ENCODE measurements at places on chromosomes 3 and 15.

GRCh38 chr15:47410247-47410646, 307.1 kb upstream of the SEMA6D start:
- ATAC-seq, result no peak

- ATAC-seq, result peak; percentile 54
These were observed 959 bp upstream of the RASA2 start for GRCh38 chr3:141485641-141486495.

DNA sequence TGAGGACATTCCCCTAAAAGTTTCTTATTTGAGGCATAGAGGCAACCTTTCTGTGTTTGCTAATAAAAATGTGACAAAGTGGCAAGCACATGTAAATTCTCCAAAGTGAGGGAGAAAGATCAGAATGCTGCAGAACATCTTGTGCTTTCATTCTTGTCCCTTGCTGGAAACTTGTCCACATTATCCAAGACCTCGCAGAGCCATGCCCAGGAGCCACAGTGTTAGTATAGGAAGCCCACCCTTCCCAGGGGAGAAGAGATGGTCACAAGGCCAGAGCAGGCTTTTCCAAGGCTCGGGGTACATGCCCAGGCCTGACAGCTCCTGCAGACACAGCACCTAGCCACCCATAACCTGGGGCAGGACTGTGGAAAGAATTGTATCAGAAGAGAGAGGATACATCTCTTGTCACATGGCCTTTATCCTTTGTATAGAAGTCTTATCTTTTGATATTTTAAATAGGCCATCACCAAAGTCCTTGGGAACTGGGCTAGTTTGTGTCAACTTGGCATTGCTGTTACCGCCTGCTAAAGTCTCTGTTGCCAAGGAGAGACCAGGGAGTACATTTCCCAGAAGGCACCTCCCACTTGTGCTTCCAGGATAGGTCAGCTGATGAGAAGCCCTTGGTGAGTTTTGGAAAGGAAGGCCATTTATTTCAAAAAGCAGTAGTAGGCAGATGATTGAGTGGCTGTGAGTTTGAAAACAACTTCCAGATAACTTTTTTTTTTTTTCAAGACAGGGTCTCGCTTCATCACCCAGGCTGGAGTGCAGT, 10.5 kb downstream of the DLEC1 start:
- no peak for ATAC-seq

GRCh38 chr3:136350557-136350956, 100.4 kb downstream of the PCCB start:
- no peak for ATAC-seq

DNA sequence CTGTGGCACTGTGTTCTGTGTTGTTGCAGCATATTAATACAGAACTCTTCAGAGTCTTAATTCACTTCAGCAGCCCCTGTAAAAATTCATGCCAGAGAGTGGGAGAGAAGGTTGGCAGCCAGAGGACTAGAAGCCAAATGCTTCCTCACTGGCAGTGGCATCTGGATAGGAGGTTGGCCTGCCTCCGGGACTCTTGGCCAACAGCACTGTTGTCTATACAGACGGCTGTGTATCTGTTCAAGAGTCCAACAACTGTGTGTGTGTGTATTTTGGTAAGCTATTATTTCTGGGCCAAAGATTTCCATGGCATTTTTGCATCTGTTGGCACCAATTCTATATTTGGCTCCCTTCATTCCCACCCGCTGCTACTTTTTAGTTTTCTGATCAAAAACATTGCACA, 156.0 kb upstream of the SOX2 start:
- no peak for ATAC-seq
